ENCODE measurements at places on chromosomes 6 and 20. TPM values are rescaled to one million over a fixed set of nuclear protein-coding genes. Genes with fewer than 3 reads are reported as not detected.

The SOBP gene
- total RNA-seq: 5.9 TPM

The TBX18 gene
- 33.5 TPM for total RNA-seq

The MLN gene
- total RNA-seq: not detected

The SEMG1 gene
- not detected for total RNA-seq

The CTNNBL1 gene
- 25.7 TPM for total RNA-seq

The MYBL2 gene
- total RNA-seq: 4.2 TPM

The GRM1 gene
- 0.10 TPM for total RNA-seq
